Natural killer cell treated with Interleukin-12 subunit alpha and Interleukin-12 subunit beta and Interleukin-15 and Interleukin-18, amount 100 ng/mL, for 72 hours (primary cell): ENCODE measurements at places on chromosomes 1 and 21. TPM values are rescaled to one million over a fixed set of nuclear protein-coding genes. Genes with fewer than 3 reads are reported as not detected.

LCE2B gene
- total RNA-seq, result not detected

MKNK1 gene
- 63.7 TPM for total RNA-seq

ASCL5 gene
- not detected for total RNA-seq

- no peaks in the 10 kb centered on the region for H3K36me3 ChIP-seq
- no peaks in the 10 kb centered on the region for H3K4me1 ChIP-seq
- H3K27me3 ChIP-seq, result peaks cover under 1% of the 10 kb centered on the region
- no peak overlapping the region for H3K4me3 ChIP-seq
Observed at GRCh38 chr1:240737298-240737697, 125.3 kb upstream of the GREM2 start.

DNA sequence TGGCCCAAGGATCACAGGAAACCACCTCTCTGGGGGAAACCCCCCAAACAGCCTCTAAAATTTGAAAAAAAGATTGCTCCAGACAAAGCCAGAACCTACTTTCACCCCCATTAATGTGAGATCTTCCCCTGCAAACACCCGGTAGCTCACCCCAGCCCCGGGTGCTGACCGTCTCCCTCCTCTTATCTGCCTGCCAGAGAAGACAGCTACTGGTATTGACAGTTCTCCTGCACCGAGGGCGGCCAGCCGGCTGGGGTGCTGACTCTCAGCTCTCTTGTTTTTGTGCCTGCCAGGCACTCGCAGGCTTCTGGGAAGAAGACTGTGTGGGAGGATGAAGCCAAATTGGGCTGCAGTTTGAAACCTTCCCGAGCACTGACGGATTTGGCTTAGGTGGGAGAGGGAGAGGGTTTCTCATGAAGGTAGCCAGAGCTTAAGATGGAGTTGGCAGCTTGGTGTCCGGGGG, 48.2 kb downstream of the RASSF5 start:
- peak overlapping the region; percentile 98 for H3K4me3 ChIP-seq
- H3K36me3 ChIP-seq, result peaks cover 9% of the 10 kb centered on the region
- DNase-seq, result peak; percentile 63
- H3K4me1 ChIP-seq, result peaks cover 78% of the 10 kb centered on the region
- no peaks in the 10 kb centered on the region for H3K27me3 ChIP-seq
- H3K27ac ChIP-seq, result peak overlapping the region; percentile 99

- DNase-seq, result no peak
- no peaks in the 10 kb centered on the region for H3K36me3 ChIP-seq
- H3K4me1 ChIP-seq, result peaks cover 7% of the 10 kb centered on the region
- no peak overlapping the region for H3K27ac ChIP-seq
- no peak overlapping the region for H3K4me3 ChIP-seq
Observed at GRCh38 chr1:1605034-1605591, 5.2 kb upstream of the FNDC10 start.

NPPB gene
- total RNA-seq, result not detected

GRCh38 chr1:67214420-67215174, 48.3 kb downstream of the IL23R start:
- H3K27me3 ChIP-seq, result no peaks in the 10 kb centered on the region
- peak overlapping the region; percentile 73 for H3K27ac ChIP-seq
- H3K4me3 ChIP-seq, result no peak overlapping the region
- DNase-seq, result peak; percentile 67

DNA sequence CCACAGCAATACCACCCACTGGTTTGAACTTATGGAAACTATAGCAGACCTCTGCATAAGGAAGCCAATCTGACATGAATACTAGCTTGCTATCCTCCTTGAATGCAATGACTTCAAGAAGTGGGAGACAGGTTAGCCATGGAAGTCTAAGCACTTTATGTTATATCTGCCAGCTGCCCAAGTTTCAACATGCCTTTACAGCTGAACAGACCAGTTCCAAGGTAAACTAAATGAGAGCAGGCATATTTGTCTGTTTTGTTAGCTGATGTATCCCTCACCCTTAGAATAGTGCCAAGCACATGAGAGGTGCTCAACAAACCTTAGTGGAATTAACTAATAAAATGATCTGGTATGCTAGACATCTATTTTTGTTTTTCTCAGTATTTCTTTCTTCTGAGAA, 65.1 kb downstream of the ALG14 start:
- H3K4me3 ChIP-seq, result no peak overlapping the region
- DNase-seq, result no peak
- H3K27me3 ChIP-seq, result no peaks in the 10 kb centered on the region

DNA sequence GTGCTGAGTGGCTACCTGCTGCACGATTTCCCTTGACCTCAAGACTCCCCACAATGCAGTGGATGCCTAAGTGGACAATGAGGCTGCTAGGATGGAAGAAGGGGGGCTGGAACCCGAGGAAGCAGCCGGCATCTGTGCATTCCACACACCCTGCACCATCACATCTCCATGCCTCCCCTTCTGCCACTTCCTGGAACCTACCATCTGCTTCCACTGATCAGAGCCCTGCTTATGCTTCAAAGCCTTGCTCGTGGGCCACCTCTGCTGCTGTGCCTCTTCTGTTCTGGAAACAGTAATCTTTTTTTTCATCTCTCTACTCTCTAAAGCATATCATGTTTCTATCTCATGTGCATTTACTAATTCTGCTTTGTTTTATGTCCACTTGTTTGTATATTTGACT, 66.2 kb upstream of the WDR26 start:
- peaks cover 50% of the 10 kb centered on the region for H3K4me1 ChIP-seq
- no peaks in the 10 kb centered on the region for H3K27me3 ChIP-seq
- H3K27ac ChIP-seq, result no peak overlapping the region
- no peak for DNase-seq

RNU1-3 gene
- 3,879 TPM for total RNA-seq

- peak overlapping the region; percentile 100 for H3K27ac ChIP-seq
- peak; percentile 83 for DNase-seq
- H3K4me1 ChIP-seq, result peaks cover 92% of the 10 kb centered on the region
- no peaks in the 10 kb centered on the region for H3K27me3 ChIP-seq
- H3K4me3 ChIP-seq, result peak overlapping the region; percentile 92
Observed at GRCh38 chr1:160681066-160681890, 30.3 kb downstream of the CD48 start.

DNA sequence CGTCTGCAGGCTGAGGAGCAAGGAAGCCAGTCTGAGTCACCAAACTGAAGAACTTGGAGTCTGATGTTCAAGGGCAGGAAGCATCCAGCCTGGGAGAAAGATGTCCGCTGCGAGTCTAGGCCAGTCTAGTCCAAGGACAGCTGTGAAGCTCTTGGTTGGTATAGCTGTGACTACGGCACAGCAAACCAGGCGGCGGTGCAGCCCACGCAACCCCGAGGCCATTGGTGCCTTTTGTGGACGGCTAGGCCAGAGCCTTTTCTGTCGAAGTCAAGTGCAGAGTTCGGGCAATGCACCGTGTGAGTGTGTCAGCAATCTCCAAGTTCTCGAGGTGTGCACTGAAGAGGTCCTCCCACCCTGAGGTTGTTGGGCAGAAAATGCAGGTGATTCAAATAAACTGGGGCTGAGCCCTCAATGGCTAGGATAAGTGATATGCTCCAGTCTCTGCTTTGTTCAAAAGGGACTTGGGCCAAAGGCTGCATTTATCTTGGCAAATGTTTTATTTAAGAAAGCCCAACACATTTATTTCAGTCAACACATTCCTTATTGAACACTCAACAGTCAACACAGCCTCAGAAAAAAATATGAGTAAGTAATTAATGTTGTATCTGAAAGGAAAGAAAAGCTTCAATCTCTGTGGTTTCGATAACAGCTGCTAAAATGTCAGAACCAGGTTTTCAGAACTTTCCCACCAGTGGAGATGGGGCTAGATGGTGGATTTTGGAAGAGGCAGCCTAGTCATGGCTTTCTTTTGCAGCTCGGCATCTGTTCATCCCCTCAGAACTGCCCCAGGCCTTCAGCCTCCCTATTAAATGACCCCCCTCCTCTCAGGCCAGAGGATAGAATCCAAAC, 78.1 kb upstream of the COX20 start:
- DNase-seq, result no peak
- no peak overlapping the region for H3K27ac ChIP-seq
- H3K4me3 ChIP-seq, result no peak overlapping the region
- no peaks in the 10 kb centered on the region for H3K4me1 ChIP-seq
